ENCODE measurements at places on chromosomes 2 and 18. TPM values are rescaled to one million over a fixed set of nuclear protein-coding genes. Genes with fewer than 3 reads are reported as not detected.

DNA sequence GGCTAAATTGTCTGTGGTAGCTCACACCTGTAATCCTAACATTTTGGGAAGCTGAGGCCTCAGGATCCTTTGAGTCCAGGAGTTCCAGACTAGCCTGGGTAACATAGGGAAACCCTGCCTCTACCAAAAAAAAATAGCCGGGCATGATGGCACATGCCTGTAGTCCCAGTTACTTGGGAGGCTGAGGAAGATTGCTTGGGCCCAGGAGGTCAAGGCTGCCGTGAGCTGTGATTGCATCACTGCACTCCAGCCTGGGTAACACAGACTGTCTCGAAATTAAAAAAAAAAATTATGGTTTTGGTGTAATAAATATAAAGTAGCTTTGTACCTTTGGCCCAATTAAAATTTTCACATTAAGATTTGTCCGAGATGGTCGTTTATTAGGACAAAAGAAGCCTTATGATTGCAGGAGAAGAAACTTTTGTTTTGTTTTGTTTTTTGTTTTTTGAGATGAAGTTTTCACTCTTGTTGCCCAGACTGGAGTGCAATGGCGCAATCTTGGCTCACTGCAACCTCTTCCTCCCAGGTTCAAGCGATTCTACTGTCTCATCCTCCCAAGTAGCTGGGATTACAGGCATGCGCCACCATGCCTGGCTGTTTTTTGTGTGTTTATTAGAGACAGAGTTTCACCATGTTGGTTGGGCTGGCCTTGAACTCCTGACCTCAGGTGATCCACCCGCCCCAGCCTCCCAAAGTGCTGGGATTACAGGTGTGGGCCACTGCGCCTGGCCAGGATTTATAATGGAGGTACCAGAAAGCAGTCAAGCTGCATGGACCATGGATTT is 4.1 kb downstream of the MTA3 start:
- H3K27me3 ChIP-seq = no peaks in the 10 kb centered on the region
- H3K27ac ChIP-seq = peak overlapping the region; percentile 51
- H3K4me1 ChIP-seq = peaks cover 44% of the 10 kb centered on the region

DNA sequence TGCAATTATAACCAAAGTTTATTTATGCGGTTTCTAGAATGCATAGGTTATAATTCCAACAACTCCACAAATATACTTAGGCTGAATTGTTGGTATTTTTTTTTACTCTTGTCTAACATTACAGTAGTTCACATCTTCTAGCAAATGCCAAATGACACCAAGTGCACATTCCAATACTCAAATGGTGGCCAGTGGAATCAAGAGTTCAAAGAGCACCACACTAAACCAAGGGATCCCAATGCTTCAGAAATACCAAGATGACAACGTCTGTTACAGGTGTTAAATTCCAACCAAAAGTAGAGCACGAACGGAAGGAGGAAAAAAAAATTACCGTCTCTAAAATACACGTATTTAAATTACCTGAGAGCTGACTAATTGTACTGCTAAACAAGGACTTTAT is 136.2 kb downstream of the TMEM247 start:
- H3K36me3 ChIP-seq = no peaks in the 10 kb centered on the region
- H3K27me3 ChIP-seq = no peaks in the 10 kb centered on the region
- no peak overlapping the region for H3K27ac ChIP-seq
- H3K4me1 ChIP-seq = peaks cover 11% of the 10 kb centered on the region
- no peak for DNase-seq

The RUFY4 gene
- polyA plus RNA-seq = 0.97 TPM

The LYG2 gene
- not detected for polyA plus RNA-seq

All from adrenal gland (tissue), 19 donors.